ENCODE measurements at places on chromosomes 1 and 21. TPM values are rescaled to one million over a fixed set of nuclear protein-coding genes. Genes with fewer than 3 reads are reported as not detected.

GRCh38 chr1:63789856-63790605 lies 16.2 kb downstream of the ROR1 start:
- no peak for DNase-seq

GRCh38 chr1:147451628-147452027 lies 89.7 kb upstream of the BCL9 start:
- DNase-seq = no peak

GRCh38 chr1:21320410-21321108 lies 30.3 kb upstream of the ECE1 start:
- no peak for DNase-seq

GRCh38 chr1:205042911-205043806 lies at the start of gene CNTN2:
CNTN2 (plus strand) TSS chr1:205043212; CDS start chr1:205053186, 9,974 bp downstream.
- peak; percentile 46 for DNase-seq

- DNase-seq = no peak
Observed at GRCh38 chr1:207647671-207648333, 2.9 kb downstream of the CR1L start.

- DNase-seq = no peak
Observed at GRCh38 chr1:209356976-209357377, 226.5 kb upstream of the CAMK1G start.

The EFNA3 gene
- total RNA-seq = 12.5 TPM

DNA sequence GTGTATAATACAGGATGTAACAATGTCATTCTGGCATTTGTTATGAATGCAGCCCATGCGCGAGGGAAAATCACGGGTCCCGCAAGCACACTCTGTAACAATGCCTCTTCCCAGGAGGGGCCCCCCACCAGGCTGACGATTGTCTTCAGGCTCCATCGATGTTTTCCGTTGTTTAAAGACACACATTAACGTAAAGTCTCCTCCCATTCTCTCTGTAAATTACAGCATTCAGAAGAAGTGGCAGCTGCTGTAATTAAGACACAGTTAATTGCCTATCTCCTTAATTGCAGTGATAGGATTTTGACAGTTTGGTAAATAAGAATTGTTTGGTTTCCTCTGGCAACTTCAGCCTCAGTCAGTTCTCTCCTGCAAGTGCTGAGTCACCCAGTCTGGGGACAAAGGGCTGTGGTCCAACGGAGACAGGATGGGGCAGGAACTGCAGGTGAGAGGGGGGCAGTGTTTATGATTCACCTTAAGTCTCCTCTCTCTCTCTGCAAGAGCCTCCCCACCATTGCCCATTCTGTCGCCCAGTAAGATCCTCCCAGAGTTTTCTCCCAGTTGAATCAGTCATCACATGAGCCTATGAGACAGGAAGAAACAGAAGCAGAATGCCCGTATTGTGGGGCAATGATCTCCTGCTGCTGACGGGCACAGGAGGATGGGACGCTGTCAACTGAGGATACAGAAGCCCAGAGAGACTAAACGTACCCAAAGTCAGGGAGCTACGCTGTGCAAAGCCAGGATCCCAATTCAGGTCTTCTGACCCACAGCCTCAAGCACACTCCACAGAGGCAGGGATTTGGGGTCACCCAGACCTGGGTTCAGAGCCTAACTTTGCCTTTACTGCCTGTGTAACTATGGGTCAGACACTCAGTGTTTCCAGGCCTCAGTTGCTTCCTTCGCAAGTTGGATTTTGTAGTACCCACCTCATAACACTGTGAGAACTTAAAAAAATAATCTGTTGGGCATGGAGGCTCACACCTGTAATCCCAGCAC lies 110.0 kb downstream of the ADSS2 start:
- peak; percentile 39 for DNase-seq

DNA sequence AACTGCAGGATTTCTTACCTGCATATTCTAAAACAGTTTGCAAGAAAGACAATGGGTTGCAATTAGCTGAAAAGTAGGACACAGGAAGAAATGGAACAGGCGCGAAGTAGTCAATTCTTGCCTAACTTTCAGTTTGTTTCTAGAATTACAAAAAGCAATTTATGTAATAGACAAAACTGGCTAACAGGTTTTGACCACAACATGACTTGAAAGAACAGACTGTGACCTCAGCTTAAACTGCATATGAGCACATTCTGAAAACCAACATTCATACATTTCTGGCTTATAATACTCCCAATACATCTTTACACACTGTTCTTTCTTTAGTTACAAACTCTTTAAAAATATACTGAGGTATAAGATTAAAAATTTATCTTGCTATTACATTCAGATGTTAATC lies 405.9 kb upstream of the B3GALT2 start:
- no peak for DNase-seq

The LCE3D gene
- total RNA-seq = not detected

- DNase-seq = no peak
Observed at GRCh38 chr1:90990779-90991178, 31.1 kb downstream of the ZNF644 start.
